ENCODE measurements at places on chromosomes 3 and 15.
A peak's percentile ranks its signal among the peaks of the same experiment; 100 is the strongest.

GRCh38 chr3:138323971-138324370 is 5.7 kb downstream of the NME9 start:
- no peak for DNase-seq

DNA sequence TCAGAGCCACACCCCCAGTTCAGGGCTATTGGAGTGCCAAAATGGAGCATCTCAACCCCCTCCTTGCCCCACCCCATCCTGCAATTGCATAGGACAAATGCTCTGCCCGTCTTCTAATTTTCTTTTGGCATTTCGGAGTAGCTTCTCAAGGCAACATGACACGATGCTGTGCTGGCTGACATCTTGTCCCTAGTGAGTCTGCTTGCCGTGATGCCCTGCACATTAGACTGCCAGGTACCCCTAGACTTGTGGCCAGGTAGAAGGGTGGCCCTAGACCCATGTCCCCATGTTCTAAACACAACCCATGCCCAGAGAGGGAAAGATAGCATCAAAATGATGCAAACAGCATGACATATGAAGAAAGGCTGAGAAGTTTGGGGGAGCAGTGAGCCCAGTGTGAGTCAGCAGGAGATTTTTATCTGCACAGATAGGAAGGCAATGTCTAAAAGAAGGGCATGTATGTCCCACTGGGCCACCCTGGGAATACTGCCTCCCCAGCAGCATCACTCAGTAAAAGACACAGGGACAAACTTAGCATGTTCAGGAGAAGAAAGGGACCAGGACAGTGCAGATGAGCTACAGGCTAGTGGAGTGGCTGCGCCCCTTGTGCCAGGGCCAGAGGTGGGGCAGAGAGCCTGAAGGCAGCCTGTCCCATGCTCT is 36.8 kb downstream of the CA12 start:
- DNase-seq = no peak

GRCh38 chr3:13105896-13106250 is 32.6 kb upstream of the IQSEC1 start:
- no peak for DNase-seq

DNA sequence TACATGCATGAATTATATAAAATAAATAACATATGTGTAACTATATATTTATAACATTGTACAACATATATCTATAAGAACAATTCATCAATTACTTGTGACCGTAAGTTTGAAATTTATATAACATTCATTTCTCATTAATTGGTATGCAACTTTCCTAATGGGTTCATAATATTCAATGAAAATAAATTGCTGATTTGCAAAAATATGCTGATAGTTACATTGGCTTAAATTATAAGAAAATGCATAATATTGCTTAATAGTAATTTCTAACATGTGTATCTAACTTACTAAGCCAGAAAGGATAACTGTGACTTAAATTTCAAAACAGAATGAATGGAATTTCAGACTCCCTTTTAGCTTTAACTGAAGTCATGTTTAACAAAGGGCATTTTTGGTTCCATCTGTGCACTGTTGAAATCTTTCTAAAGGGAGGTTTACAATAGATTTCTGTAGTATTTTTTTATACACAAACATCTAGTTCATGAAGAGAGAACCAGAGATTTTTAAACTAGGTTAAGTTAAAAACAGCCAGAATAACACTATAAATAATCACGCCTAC is 310.9 kb downstream of the TBC1D5 start:
- DNase-seq = no peak

DNA sequence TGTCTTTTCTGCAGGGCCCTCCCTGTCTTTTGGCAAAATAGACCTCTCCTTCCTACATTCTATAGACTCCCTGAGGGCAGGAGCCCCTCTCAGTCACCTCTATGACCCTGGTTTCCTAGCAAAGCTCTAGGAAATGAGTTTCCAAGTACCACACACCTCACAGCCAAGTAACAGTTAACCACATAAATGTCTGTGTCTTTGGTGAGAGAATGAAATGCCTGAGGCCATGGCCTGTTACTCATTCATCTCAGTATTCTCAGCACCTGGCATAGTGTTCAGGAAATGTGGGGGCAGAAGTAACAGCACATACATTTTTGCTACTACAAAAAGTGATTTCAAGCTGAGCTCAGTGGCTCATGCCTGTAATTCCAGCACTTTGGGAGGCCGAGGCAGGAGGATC is 21.0 kb downstream of the RFT1 start:
- DNase-seq = no peak

DNA sequence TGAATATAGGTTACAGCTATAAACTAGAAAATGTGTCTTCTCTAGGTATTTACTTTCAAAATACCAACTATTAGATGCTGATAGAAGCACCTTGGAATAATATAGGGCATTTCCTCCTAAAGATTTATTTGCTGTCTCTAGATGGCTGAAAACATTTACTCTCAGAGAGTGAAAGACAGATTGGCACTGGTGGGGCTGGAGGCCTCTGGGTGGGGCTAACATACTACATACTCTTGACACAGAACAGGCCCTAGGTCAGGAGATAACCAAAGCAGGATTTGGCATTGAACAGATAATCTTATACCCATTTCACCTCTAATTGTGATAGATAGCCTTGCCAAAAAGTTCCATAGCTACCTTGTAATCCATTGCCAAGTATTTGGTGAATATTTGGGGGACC is 253.3 kb upstream of the TBC1D5 start:
- no peak for DNase-seq

DNA sequence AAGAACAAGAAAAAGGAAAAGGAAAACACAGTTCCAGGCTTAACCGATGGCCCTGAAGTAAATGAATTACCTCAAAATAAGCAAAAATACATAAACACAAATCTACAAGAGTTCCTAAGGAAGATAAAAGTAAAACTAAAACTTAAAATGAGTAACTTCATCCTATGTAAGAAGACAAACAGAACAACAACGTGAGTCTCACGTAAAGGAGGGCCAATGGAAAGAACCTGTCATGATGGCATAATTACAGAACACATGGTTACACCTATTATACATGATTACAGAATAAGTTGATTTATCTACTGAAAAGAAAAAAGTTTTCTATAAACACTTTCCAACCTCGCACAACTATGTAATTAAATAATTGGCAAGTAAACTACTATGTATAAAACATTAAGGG is 42.1 kb downstream of the ADAM10 start:
- no peak for DNase-seq

- DNase-seq = no peak
Measured at GRCh38 chr3:10515884-10516495, 10.6 kb upstream of the ATP2B2 start.

DNA sequence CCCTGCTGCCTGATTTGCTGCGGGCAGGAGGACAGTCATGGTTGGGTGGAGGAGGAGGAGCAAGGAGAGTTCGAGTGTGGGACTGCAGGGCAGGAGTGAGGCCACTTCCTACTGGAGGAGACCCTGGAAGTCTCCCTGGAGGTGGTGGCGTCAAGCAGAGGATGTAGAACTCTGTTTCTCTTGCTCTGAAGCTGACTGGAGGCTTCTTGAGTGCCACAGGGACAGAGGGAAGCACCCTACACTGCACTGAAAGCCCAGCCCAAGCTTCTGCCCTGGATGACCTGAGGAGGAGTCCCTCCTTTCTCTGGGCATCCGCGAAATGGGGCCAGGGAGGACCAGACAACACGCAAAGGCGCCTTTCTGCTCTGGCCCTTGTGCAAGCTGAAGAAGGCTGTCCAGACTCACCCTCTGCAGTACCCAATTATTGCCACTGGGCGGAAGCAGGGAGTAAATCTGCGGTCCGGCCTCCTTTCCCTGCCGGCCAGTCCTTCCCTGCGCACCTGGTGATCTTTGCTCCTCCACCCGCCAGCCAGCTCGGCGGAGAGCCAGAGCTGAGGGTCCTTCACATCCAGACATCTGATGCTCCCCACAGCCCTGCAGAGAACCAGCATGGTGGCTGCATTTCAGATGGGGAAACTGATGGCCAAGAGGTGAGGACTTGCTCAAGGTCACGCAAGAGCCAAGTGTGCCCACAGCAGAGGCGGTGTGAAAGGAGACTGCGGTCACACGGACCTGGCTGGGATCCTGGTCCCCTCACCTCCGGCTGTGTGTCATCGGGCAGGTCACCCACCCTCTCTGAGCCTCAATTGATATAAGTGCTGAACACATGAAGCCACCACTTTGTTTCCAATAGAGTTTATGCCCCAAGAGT is 207.1 kb downstream of the TBC1D2B start:
- no peak for DNase-seq

DNA sequence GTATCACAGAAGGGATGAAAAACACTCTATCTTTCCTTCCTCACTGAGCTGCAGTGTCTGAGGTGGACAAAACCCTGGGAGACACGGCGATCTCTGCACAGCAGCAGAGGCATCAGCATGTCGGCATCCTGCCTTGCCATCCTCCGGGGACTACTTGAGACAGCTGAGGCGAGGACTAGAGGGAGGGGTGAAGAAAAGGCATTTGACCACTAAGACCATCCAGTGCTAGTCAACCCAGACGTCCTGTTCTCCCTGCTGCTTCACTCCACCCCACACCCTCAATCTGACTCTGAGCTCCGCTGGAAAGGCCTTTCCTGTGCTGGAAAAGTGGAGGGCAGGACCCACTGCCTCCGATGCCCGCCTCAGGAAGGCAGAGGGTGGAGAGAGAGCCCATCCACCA is 67.3 kb downstream of the VGLL4 start:
- DNase-seq = no peak

- DNase-seq = peak; percentile 70
Measured at GRCh38 chr3:46845860-46846623, 17.2 kb downstream of the MYL3 start.

DNA sequence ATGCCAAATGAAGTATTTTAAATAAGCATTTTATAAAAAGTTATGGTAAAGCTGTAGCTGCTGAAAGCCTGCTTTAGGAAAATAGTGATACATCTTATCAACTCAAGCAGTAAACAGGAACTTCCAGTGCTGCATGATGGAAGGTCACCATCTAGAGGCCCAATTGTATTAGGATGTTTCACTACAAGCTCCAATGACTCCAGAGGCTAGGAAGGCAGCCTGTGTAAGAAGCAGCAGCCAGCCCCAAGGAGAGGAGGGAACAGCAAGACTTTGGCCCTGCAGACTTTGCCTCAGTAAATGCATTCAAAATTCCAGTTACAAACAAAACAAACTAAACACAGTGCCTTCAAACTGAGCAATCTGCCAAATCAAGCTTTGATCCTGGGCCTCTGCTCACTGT is 32.1 kb downstream of the ILDR1 start:
- no peak for DNase-seq
